Activated CD8-positive, alpha-beta T cell treated with anti-CD3 and anti-CD28 coated beads for 36 hours (primary cell): ENCODE measurements at places on chromosomes 5 and 9. TPM values are rescaled to one million over a fixed set of nuclear protein-coding genes. Genes with fewer than 3 reads are reported as not detected.

- DNase-seq = no peak
Measured at GRCh38 chr9:22065431-22066200, 56.5 kb upstream of the CDKN2B start.

- no peak for DNase-seq
Measured at GRCh38 chr5:110304176-110304575, 422.3 kb downstream of the TMEM232 start.

FAM169A gene
- 11.5 TPM for total RNA-seq

EQTN gene
- not detected for total RNA-seq

MCTP1 gene
- total RNA-seq = 0.20 TPM
